DMS53 (cell line): ENCODE measurements at places on chromosomes 1 and 21.

GRCh38 chr1:40978886-40979240, 633 bp upstream of the CTPS1 start:
- no peak for DNase-seq

GRCh38 chr21:28074676-28075075, 918.0 kb downstream of the LTN1 start:
- DNase-seq: no peak

GRCh38 chr1:27646676-27647075, 11.7 kb upstream of the FGR start:
- DNase-seq: no peak

- DNase-seq: peak; percentile 21
These were observed 9.9 kb upstream of the NCF2 start for GRCh38 chr1:183600136-183600535.

GRCh38 chr21:33268737-33269441, 2.7 kb downstream of the IL10RB start:
- peak; percentile 98 for DNase-seq

- no peak for DNase-seq
These were observed 53.8 kb upstream of the APP start for GRCh38 chr21:26224366-26224765.

DNA sequence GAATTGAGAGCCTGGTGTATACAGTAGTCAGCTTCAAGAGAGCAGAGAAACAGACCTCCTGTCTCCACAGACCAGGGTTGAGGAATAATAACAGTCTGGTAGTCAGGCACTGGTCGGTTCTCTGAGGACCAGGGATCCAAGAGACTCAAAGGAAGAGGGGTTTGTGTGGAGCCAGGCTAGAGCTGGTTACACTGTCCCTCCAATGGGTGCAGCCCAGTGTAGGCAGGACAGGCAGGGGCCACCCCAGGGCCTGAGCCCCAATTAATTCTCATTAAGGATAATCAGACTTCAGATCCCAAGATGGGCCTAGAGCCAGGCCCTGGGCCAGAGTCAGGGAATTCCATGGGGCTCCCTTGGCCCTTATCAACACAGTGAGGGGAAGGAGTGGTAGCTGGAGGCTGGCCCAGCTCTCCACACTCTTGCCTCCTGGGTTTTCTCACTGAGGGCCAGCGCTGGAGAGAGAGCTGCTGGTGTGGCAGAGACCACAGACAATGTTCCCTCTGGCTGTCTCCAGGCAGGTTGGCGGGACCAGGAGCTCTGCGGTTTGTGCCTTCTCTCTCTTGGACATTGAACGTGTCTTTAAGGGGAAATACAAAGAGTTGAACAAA, 9.1 kb downstream of the SEMA4A start:
- DNase-seq: no peak

GRCh38 chr1:41110736-41111135, 89.2 kb upstream of the SLFNL1 start:
- no peak for DNase-seq

GRCh38 chr1:30788580-30789387, 31.2 kb upstream of the LAPTM5 start:
- DNase-seq: no peak

- DNase-seq: peak; percentile 36
These were observed 288.8 kb downstream of the DPYD start for GRCh38 chr1:97632075-97632474.

- no peak for DNase-seq
These were observed 122.0 kb downstream of the LACTBL1 start for GRCh38 chr1:22850681-22851080.

DNA sequence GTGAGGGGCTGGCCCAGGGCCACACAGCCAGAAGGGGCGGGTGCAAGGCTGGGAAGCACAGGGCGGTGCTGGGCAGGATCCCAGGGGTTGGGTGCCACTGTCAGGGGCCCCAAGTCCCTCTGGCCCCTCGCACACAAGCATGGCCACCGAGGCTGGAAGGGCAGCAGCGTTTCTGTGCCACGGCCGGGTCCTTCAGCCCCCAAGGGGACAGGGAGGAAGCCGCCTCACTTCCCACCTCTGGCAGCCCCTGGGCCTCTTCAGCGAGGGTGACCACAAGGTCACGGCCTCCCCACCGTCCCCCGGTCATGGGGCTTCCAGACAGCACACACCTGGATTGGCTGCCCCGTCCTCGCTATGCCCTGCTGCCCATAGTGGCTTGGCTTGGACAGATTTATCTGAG, 77.1 kb upstream of the TTC34 start:
- DNase-seq: no peak

DNA sequence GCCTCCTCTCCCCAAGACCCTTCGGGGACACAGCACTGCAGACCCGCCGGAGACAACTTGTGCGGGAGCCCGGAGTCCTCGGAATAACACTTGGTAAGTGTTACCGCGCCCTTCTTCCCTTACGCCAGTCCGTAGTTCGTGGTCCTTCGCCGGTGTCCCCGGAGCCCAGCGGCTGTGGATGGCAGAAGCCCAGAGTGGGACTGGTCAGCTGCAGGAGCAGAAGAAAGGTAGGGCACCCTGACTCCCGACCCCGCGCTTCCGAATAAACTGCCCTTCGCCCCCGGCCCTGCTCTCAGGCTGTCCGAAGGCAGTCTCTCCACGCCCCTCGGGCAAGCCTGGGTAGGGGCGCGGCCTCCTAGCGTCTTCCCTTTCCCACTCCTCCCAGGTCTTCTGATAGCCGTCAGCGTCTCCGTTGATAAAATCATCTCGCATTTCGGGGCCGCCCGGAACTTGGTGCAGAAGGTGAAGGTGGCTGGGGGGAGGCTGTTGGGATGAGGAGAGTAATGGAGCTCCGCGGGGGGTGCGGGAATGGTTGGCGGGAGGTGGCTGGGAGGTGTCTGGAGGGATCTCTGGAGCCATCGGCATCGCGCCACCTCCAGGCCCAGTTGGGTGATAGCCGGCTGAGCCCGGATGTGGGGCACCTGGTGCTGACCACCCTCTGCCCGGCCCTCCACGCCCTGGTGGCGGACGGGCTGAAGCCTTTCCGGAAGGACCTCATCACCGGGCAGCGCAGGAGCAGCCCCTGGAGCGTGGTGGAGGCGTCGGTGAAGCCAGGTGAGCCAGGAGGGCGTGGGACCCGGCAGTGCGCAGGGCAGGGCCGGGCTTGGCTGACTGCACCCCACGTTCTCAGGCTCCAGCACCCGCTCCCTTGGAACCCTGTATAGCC, 4.3 kb downstream of the RUSC1 start:
- peak; percentile 81 for DNase-seq

GRCh38 chr1:109161858-109162606, 48.1 kb downstream of the ELAPOR1 start:
- no peak for DNase-seq

DNA sequence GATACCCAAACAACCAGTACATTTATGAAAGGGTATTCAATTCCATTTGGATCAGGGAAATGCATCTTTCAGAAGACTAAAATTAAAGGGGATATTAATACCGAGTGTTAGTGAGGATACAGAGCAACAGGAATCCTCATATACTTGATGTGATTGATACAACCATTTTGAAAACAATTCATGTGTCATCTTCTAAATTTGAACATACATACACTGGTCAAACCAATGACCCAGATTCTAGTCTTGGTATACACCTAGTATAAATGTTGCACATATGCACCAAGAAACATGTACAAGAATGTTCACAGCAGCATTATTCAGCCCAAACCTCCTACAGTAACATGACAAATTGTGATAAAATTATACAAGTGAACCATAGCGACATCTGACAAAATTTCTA, 58.6 kb downstream of the ZNF644 start:
- no peak for DNase-seq

- peak; percentile 97 for DNase-seq
These were observed 36.0 kb downstream of the OVAAL start for GRCh38 chr1:180594723-180595122.

DNA sequence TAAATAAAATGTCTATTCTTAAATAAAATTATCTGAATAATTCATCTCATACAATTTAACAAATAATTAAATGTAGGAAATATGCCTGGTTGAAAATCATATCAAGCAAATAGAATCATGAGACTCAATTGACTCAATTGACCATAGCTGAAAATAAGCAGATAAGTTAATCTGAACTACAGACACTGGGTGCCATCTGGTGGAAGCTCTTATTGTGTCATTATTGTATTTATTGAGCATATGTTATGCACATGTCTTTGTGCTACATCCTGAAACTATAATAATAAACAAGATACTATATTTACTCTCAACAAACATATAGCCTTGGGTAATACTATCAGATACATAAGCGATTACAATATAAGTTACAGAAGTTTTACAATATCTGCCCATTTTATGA, 41.0 kb downstream of the BRINP3 start:
- DNase-seq: peak; percentile 53

DNA sequence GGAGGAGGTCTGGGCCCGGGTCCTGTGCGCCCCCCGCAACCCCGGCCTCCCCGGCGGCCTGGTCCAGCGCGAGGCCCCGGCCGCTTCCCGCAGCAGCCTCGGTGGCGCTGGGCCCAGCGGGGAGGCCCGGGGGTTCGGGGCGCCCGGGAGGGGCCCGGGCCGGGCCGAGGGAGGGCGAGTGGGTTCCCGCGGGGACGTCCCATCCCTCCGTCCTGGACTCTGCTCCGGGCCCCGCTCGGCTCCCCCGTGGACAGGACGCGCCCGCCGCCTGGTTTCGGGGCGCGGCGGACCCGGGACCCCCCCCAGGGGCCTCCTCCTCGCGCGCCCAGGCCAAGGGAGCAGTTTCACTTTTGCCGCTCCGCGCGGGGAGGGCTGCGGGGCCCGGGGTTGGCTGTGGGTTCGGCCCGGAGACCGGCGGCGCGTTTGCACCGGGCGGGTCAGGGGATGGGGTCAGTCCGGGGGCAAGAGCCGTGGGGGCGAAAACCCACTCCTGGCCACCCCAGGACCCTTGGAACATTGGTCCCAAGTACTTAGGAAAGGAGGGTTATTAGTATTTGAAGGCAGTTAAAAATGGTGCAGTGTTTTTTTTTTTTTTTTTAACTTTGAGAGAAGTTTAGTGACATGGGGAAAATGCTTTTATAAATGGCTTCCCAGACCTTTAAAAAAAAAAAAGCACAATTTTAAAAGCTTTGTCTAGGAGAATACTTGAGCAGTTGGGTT, 677 bp downstream of the AGPAT3 start:
- DNase-seq: peak; percentile 63

DNA sequence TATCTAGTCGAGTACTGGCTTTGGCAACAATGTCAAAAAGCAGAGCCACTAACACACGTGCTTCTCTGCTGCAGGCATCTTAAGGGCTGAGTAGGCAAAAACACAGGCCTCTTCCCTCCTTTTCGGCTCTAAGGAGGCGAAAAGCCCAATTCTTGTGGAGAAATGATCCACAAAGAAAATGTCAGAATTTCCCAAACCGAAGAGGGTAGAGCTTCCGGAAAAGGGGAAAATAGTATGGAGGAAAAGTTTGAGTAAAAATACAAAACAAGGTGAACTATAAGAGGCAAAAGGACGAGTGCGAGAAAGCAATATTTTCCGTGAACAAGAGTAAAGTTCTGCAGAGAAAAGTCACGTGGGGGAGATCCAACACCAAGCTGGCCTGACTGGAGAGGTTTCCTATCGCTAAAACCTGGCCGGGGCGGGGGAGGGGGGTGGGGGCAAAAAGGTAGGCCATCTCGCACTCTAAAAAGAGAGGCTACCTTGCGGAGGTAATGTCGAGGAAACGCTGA, 551 bp downstream of the ZRANB2 start:
- peak; percentile 77 for DNase-seq

DNA sequence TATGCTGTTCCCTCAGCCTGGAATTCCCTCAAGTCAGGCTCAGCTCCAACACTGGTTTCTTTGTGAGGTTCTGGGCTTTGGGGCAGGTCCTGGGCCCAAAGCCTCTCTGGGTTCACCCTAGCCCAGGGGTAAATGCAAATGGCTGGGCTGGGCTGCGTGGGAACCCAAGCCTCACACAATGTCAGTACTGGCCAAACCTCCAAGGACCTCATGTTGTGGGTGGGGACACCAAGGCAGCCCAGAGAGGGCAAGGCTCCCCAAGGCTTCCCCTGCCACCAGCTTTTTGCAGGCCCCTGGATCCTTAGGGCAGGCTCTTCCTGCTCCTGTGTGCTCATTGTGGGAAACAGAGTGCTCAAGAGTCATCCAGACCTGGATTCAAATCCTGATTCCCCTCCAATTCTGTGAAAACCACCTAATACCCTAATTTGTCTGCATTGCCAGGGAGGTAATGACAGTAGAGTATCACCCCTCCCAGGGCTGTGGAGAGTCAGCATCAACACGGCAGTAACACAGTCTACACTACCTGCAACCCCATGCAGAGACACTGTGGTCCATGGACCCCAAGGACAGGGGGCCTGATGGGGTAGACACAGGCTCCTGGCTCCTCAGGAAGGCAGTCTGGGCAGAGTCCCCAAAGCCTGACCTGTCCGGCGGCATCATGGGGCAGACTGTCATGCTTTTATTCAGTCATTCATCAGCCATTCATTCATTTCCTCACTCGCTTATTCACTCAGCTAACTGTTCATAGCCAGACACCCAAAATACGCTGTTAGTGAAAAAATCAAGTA, 85.7 kb downstream of the DMRTB1 start:
- no peak for DNase-seq

- DNase-seq: no peak
These were observed 293.6 kb downstream of the HLX start for GRCh38 chr1:221172841-221173240.
